ENCODE measurements at places on chromosomes 16 and 17.

DNA sequence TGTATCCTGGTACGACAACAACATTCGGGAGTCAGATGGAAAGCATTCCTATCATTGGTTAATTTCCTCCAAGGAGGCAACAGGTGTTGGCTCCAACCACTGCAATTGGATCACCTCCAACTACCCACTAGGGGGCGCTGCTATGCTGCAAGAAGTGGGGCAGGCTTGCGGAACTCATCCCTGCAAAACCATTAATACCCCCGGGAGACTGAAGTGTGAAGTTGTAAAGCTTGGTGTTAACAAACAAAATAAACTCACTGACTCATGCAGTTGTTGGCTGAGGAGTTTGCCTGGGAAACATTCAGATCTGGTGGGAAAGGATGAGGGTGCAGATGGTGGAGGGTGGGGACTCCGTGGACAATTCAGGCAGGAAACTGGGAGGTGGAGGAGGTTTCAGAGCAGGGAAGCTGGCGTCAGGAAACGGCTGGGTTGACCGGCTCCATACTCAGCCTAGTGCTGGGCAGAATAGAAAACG, 84.9 kb downstream of the HS3ST2 start:
- no peaks in the 10 kb centered on the region for H3K4me1 ChIP-seq
- no peak overlapping the region for H3K4me3 ChIP-seq
- H3K36me3 ChIP-seq: no peaks in the 10 kb centered on the region
- H3K27ac ChIP-seq: no peak overlapping the region

- no peaks in the 10 kb centered on the region for H3K27me3 ChIP-seq
- H3K4me1 ChIP-seq: peaks cover 20% of the 10 kb centered on the region
- no peak overlapping the region for H3K27ac ChIP-seq
- no peak for DNase-seq
- peaks cover 3% of the 10 kb centered on the region for H3K36me3 ChIP-seq
These were observed 2.4 kb upstream of the CISD3 start for GRCh38 chr17:38727736-38728135.

DNA sequence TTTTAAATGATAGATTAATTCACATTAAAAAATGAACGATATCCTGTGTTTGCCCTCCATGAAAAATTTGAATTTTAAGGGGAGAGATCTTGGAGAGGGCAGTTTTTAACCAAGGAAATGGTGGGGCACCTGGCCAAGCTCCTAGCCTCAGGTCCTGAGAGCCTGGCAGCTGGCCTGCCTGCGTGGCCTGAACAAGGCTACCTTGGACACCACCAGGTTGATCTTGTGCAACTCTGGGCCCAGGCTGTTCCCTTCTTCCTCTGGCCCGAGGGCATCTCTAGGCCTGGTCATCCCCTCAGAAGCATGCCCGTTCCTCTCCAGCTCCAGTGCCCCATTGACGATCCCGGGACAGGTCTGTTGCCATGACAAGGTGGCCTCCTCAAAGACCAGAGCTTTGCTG, 33.4 kb upstream of the LONP2 start:
- no peaks in the 10 kb centered on the region for H3K27me3 ChIP-seq
- no peak for DNase-seq
- no peak overlapping the region for H3K27ac ChIP-seq
- H3K36me3 ChIP-seq: no peaks in the 10 kb centered on the region
- H3K4me1 ChIP-seq: no peaks in the 10 kb centered on the region

GRCh38 chr17:39727556-39727955, 2.8 kb downstream of the MIEN1 start:
- H3K4me3 ChIP-seq: no peak overlapping the region
- no peaks in the 10 kb centered on the region for H3K27me3 ChIP-seq
- H3K27ac ChIP-seq: no peak overlapping the region
- DNase-seq: no peak
- H3K36me3 ChIP-seq: peaks cover 34% of the 10 kb centered on the region

DNA sequence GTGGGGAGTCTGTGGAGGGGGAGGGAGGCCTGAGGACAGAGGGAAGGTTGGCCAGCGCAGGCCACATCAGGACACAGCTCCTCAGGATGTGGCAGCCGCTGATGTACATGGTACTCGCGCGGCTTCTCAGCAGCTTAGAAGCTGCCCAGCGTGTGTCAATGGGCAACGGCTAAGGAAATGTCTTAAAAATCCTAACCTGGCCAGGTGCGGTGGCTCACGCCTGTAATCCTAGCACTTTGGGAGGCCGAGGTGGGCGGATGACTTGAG, 53.2 kb downstream of the PGS1 start:
- peaks cover 4% of the 10 kb centered on the region for H3K36me3 ChIP-seq
- DNase-seq: no peak
- H3K4me1 ChIP-seq: no peaks in the 10 kb centered on the region
- no peaks in the 10 kb centered on the region for H3K27me3 ChIP-seq

DNA sequence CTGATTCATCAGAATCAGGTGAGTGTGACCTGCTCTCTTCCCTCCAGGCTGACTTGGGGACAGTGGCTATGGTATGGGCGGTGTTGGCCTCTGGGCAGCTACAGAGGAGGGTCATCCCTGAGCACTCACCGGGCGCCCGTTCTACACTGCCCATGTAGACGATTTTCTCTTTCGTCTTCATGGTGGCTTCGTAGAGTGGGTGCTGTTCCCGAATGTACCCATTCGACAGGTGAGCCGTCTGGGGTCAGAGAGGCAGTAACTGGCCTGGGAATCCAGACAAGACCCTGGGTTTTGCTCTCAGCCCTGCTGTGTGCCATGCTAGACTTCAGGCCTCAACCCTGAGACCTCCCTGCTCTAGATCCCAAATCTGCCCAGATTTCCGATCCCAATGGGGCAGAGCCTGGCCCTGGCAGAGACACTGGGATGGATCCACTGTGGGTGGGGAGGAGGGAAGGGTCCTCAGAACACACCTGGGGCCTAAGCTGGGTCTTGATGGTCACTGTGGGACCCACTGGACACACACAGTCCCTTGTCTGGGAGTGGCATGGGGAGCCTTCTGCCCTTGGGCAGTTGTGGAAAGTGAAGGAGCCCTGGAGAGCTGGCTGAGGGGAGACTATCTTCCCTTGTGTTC, 13.2 kb downstream of the USP6 start:
- H3K27ac ChIP-seq: no peak overlapping the region
- H3K27me3 ChIP-seq: no peaks in the 10 kb centered on the region
- no peak overlapping the region for H3K4me3 ChIP-seq
- DNase-seq: peak; percentile 40

DNA sequence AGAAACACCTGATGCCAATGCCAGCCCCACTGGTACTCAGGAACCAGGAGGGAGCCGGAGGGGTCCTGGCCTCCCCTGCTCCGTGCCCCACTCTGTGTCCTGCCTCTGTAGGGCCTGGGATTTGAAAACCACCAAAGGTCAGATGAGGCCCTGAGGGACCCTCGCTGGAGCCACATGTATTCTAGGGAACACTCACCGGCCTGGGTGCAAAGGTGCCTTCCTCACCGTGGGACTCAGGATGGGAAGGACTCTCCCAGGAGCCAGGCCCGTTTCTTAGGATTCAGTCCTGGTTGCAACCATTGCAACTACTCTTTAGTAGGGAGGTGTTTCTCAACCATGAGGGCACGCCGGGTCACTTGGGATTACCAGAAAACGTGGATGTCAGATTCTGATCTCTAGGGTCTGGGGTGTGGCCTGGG, 74.6 kb downstream of the N4BP1 start:
- no peaks in the 10 kb centered on the region for H3K27me3 ChIP-seq
- H3K4me1 ChIP-seq: peaks cover 18% of the 10 kb centered on the region
- H3K4me3 ChIP-seq: no peak overlapping the region
- peak overlapping the region; percentile 78 for H3K27ac ChIP-seq

DNA sequence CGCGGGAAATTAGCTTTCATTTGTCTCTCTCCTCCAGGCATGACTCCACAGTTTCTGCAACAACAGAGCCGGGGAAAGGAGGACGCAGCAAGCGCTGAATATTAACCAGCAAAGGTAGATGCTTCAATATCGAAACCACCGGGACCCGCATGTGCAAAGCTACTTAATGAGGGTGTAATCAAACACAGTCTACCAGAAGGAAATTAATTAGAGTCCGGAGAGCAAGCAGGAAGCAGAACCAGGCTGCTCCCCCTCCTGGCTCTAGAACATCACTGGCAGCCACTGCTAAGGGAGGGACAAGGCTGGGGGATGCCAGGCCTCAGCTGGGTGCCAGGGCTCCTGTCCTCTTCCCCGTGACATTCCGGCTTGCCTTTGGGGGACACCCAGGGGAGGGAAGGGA, 21.7 kb downstream of the LRRC75A start:
- H3K4me3 ChIP-seq: no peak overlapping the region
- no peak overlapping the region for H3K27ac ChIP-seq
- DNase-seq: no peak
- no peaks in the 10 kb centered on the region for H3K4me1 ChIP-seq
- H3K36me3 ChIP-seq: no peaks in the 10 kb centered on the region
- no peaks in the 10 kb centered on the region for H3K27me3 ChIP-seq

GRCh38 chr17:45035848-45036247, 15.6 kb downstream of the DCAKD start:
- H3K4me3 ChIP-seq: no peak overlapping the region
- peaks cover 24% of the 10 kb centered on the region for H3K36me3 ChIP-seq
- no peak for DNase-seq
- peaks cover 6% of the 10 kb centered on the region for H3K4me1 ChIP-seq
- H3K27ac ChIP-seq: no peak overlapping the region

GRCh38 chr16:78461087-78461486, 361.6 kb downstream of the WWOX start:
- no peaks in the 10 kb centered on the region for H3K27me3 ChIP-seq
- H3K27ac ChIP-seq: no peak overlapping the region
- no peaks in the 10 kb centered on the region for H3K36me3 ChIP-seq
- peaks cover 3% of the 10 kb centered on the region for H3K4me1 ChIP-seq
- no peak for DNase-seq

- no peak overlapping the region for H3K27ac ChIP-seq
- no peak for DNase-seq
- H3K4me1 ChIP-seq: no peaks in the 10 kb centered on the region
- H3K27me3 ChIP-seq: no peaks in the 10 kb centered on the region
- no peak overlapping the region for H3K4me3 ChIP-seq
- no peaks in the 10 kb centered on the region for H3K36me3 ChIP-seq
These were observed 599.1 kb upstream of the SOX9 start for GRCh38 chr17:71521724-71522123.

GRCh38 chr16:88568710-88569613, 1.2 kb upstream of the ZC3H18 start:
- H3K27me3 ChIP-seq: no peaks in the 10 kb centered on the region
- no peak for DNase-seq

DNA sequence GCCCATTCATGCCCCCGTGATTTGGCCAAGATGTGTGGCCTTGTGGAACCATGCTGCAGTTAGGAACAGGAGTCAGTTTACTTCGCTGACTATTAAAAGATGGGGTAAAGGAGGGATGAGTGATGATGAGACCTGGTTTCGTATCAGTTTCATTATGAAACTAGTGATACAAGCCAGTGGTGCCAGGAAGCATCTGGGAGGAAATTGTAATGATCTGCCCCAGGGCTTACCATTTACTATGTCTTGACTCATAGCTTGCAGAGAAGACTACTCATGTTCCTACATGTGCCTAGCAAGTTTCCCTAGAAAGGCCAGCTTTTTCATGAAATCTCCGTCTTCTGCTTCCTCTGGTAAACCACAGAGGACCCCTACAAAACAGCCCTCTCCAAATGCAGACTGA, 23.2 kb downstream of the CDH3 start:
- H3K27me3 ChIP-seq: no peaks in the 10 kb centered on the region
- H3K36me3 ChIP-seq: no peaks in the 10 kb centered on the region
- no peaks in the 10 kb centered on the region for H3K4me1 ChIP-seq
- H3K27ac ChIP-seq: no peak overlapping the region

- no peaks in the 10 kb centered on the region for H3K27me3 ChIP-seq
- H3K36me3 ChIP-seq: no peaks in the 10 kb centered on the region
- H3K4me3 ChIP-seq: no peak overlapping the region
- peak; percentile 57 for DNase-seq
These were observed 17.3 kb downstream of the KPNA2 start for GRCh38 chr17:68052810-68053209.

DNA sequence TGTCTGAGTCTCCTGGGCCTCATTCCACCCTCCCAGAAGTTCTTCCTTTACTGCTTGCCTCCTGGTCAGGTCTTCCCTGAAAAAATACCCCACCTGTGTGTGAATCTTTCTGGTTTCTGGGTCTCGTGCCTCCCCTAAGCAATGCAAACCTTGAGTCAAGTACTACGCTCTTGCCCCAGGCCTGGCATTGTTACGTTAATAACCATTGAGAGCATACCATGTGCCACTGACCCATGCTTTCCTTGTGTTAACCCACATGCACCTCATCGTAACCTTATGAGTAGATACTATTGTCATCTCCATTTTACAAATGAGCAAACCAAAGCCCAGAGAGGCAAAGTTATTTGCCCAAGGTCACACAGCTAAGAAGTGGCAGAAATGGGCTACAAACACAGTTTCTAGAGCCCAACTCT, 25.4 kb upstream of the TOB1 start:
- no peak overlapping the region for H3K4me3 ChIP-seq
- no peaks in the 10 kb centered on the region for H3K36me3 ChIP-seq
- H3K4me1 ChIP-seq: no peaks in the 10 kb centered on the region
- DNase-seq: no peak
- no peaks in the 10 kb centered on the region for H3K27me3 ChIP-seq

GRCh38 chr17:75826561-75827307, 17.5 kb downstream of the UNC13D start:
- no peaks in the 10 kb centered on the region for H3K27me3 ChIP-seq
- peaks cover 11% of the 10 kb centered on the region for H3K4me1 ChIP-seq
- DNase-seq: no peak
- peak overlapping the region; percentile 88 for H3K27ac ChIP-seq
- no peak overlapping the region for H3K4me3 ChIP-seq
- peaks cover 52% of the 10 kb centered on the region for H3K36me3 ChIP-seq

- DNase-seq: no peak
- peak overlapping the region; percentile 71 for H3K27ac ChIP-seq
- H3K27me3 ChIP-seq: no peaks in the 10 kb centered on the region
- H3K36me3 ChIP-seq: no peaks in the 10 kb centered on the region
- no peaks in the 10 kb centered on the region for H3K4me1 ChIP-seq
- H3K4me3 ChIP-seq: no peak overlapping the region
These were observed 13.2 kb downstream of the CD300LG start for GRCh38 chr17:43860077-43860725.

- H3K27ac ChIP-seq: no peak overlapping the region
- H3K4me3 ChIP-seq: no peak overlapping the region
- no peaks in the 10 kb centered on the region for H3K27me3 ChIP-seq
- H3K36me3 ChIP-seq: no peaks in the 10 kb centered on the region
These were observed 886.5 kb upstream of the SOX9 start for GRCh38 chr17:71234349-71234748.

DNA sequence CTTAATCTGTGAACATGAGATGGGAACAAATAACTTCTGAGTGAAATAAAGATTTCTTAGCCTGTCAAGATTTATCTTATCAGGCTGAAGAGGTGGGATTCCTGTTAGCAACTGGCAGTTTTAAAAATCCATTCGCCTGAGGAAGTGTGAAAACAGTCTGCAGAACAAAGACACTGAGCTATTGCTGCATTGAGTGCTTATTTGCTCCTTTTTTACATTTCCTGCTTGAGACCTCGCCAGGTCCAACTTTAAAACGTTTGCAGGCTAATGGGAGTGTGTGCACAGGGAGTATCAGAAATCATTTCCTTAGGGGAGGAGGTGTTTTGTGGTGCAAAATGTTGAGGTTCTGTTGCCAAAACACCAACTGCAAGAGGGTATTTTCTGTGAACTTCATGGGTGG, 957.8 kb upstream of the RBFOX1 start:
- no peaks in the 10 kb centered on the region for H3K27me3 ChIP-seq
- DNase-seq: no peak
- H3K4me3 ChIP-seq: no peak overlapping the region

All from ascending aorta (tissue), 2 donors.